Stimulated activated CD8-positive, alpha-beta memory T cell treated with anti-CD3 and anti-CD28 coated beads, Interleukin-4, amount 100 ng/mL, for 1 hour (primary cell): ENCODE measurements at places on chromosomes 5 and 9.

- no peak for DNase-seq
Observed at GRCh38 chr9:108282872-108283271, 572.9 kb downstream of the ACTL7B start.

DNA sequence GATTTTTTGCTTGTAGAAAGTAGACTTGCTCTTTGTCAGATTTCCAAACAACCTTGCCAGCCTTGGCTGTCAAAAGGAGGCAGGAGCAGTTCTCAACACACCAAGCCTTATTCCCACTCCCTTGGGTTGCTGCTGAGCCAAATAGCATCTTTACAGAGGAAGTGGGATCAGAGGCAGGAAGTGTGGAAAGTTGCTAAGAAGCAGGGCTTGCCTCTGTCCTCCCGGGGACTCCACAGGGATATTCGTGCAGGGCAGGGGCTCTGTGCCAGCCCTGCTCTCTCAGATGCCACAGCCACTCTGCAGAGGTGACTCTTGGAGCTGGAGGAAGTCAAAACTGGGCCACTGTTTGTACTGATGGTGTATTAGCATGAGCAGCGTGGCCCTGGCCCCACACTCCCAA lies 24.3 kb downstream of the PTPDC1 start:
- DNase-seq = no peak

GRCh38 chr5:32127711-32128110 lies 46.4 kb downstream of the GOLPH3 start:
- DNase-seq = no peak

- DNase-seq = no peak
Observed at GRCh38 chr5:149271716-149272563, at the start of gene AFAP1L1. TSS of gene AFAP1L1 (plus strand) at chr5:149271859. CDS start at chr5:149271969, 110 bp downstream.

DNA sequence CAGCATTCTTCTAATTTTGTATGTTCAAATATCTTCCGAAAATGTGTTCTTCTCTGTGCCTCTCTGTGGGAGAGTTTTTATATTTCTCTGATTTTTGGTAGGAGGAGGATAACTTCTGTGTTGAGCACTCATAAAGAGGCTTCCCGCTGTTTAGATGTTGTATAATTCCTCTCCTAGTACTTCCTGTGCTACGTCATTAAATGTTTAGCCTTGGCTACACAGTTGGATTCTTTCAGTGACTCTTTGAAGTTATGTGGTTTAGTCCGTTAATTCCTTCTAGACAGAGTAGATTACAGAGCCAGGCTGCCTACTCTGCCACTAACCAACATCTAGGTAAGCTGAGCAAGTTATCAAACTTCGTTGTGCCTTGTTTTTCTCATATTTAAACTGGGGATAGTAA lies 302.6 kb downstream of the OSTF1 start:
- DNase-seq = no peak

DNA sequence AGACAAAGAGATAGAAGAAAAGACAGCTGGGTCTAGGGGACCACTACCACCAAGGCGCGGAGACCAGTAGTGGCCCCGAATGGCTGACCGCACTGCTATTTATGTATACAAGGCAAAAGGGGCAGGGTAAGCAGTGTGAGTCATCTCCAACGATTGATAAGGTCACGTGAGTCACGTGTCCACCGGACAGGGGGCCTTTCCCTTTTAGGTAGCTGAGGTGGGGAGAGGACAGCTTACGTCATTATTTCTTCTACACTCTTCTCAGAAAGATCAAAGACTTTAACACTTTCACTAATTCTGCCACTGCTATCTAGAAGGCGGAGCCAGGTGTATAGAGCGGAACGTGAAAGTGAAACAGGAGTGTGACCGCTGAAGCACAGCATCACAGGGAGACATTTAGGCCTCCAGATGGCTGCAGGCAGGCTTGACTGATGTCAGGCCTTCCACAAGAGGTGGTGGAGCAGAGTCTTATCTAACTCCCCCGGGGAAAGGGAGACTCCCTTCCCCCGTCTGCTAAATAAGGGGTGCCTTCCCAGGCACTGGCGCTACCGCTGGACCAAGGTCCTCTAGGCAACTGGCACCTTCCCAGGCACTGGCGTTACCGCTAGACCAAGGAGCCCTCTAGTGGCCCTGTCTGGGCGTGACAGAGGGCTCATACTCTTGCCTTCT lies 6.1 kb upstream of the PRR16 start:
- no peak for DNase-seq

GRCh38 chr9:112434487-112434886 lies 52.1 kb upstream of the KIAA1958 start:
- no peak for DNase-seq

DNA sequence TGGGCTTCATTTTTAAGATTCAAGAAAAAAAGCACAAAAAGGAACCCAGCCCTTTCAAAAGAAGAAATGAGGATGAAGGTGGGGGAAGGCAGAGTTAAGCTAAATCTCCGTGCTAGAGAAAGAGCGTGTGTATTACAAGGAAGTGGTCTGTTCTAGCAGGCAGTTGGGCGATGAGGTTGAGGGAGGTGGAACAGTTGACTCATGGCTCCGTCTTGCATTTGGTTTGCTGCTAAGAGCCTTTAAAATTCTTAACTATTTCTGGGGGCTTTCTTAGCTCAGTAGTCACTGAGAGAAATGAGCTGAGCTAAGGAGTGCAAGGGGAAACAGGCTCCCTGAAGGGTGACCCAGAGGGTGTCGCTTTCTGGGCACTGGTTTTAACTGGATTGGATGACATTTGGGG lies 117.4 kb downstream of the GCNT1 start:
- DNase-seq = peak; percentile 41

DNA sequence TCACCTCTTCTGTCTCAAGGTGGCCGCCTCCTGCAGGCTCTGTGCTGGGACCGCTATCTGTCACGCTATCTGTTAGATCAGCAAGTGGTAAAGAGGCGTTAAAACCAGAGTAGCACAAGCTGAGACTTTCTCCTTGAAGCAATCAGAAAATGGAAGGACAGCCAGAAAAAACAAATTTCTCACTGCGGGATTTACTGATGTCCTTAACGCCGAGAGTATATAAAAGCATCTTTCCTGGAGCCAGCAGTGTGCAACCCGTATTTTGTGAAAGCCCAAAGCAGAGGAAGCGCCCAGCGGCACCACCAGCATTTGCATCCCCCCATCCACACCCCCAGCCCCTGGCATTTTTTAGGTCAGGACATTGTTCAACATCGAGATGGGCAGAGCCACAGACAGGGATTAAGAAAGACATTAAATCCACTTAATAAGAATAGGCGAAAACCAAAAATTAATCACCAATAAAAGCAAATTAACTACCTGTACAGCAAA lies 48.6 kb downstream of the DUSP1 start:
- DNase-seq = peak; percentile 13

GRCh38 chr5:139660923-139661814 lies 13.0 kb downstream of the CXXC5 start:
- DNase-seq = no peak

DNA sequence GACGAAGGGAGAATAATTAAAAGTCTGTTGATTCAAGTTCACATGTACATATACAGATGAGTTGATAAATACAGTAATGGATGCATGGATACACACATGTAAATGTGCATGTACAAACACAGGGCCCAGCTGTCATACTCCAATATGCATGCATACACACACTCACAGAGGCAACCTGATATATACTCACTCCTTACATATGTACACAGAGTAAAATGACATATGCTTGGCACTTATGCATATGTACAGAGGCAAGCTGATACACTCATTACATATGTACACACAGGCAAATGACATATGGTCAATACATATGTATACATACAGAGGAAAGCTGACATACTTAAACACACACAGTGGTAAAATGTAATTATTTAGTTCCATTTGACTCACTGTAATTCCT lies 7.2 kb upstream of the TMEFF1 start:
- no peak for DNase-seq

GRCh38 chr9:129483415-129484351 lies 137.2 kb downstream of the C9orf50 start:
- DNase-seq = no peak

DNA sequence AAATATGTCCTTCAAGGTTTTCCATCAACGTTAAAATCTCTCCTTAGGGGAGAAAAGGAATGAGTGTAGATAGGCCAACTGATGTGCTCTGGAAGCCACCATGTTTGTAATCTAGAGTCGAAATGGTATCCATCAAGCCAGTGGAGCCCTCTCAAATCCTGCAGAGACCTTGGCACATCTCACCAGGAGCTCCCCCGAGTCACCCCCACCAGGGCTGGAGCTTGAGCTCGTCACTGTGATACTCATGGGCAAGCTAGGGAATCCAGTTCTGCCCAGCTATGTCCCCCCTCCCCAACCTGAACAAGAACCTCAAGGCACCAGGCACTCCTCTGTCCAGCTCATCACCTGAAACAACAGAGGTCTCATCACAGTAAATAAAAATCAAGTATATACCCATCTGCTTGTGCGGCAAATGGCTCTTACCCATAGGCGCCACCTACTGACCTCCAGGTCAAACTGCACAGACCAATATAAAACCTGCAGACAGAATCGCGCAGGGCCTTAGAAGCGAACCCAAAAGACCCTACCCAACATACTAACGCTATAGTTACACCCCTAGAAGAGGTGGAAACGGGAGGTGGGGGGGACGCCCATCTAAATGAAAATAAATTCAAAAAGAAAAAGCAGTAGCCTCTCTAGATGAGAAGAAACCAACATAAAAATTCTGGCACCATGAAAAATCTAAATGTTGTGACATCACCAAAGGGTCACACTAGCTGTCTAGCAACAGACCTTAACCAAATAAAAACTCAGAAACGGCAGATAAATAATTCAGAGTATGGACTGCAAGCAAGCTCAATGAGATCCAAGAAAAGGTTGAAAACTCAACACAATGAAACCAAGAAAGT lies 75.0 kb downstream of the TTC39B start:
- DNase-seq = no peak

GRCh38 chr9:109088221-109088620 lies 31.5 kb downstream of the TMEM245 start:
- no peak for DNase-seq

DNA sequence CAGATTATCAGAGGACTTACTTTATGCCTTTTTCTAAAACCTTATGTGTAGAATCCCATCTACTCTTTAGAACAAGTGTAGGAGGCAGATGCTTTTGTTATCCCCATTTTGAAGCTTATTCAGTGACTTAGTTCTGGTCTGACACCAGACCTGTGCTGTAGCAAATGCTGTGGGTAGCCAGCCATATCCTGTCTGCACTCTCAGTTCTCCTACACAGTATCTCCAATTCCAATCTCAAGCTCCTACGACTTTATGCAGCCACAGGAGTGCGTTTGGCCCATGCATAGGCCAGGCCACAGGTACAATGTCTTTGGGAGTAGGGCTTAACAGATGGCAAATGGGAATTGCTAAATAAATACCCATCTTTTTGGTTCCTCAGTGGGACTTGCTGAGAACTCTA lies 292.6 kb downstream of the MCTP1 start:
- DNase-seq = no peak

GRCh38 chr5:152546493-152546892 lies 141.4 kb upstream of the NMUR2 start:
- no peak for DNase-seq

GRCh38 chr5:57695179-57695578 lies 212.6 kb upstream of the ACTBL2 start:
- no peak for DNase-seq

- DNase-seq = no peak
Observed at GRCh38 chr5:34012791-34013190, 4.9 kb upstream of the AMACR start.

GRCh38 chr9:96343515-96344360 lies 39.8 kb downstream of the SLC35D2 start:
- DNase-seq = no peak

DNA sequence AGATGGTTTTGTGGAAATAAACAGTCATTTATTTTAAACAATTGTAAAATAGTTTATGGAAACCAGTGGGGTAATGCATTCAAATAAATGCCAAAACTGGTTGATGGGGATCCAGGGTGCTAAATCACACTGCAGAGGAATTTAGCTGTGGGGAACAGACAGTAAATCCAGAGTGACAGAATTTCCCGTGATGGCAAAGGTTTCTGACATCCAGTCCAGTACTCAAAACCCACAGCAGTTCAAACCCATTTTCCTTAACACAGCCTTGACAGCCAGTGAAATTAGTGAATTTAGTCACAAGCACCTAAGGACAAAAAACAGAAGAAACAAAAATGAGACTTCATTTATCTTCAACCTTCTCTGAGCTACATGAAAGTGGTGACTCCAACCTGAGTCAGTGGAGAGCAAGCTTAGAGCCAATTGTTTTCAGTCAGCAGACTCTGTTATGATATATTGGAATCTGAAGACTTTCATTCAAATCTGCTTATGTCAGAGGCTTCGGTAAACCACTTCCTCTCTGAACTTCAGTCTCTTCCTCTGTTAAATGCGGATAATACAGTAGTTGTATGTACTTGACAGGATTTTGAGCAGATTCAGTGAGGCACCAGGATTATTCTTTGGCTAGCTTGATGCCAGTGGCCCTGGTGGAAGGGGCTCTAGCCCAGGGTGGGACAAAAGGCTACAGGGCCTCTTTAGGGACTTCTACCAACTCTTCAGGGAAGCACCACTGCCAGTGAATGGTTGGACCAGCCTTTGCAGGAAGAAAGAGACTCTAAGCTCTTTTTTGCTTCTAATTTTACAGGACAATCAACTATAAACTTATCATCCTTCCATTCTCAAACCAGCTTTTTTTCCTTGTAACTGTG lies 185.3 kb downstream of the MAPKAP1 start:
- DNase-seq = no peak

GRCh38 chr9:86763791-86764190 lies 183.5 kb downstream of the GAS1 start:
- no peak for DNase-seq

DNA sequence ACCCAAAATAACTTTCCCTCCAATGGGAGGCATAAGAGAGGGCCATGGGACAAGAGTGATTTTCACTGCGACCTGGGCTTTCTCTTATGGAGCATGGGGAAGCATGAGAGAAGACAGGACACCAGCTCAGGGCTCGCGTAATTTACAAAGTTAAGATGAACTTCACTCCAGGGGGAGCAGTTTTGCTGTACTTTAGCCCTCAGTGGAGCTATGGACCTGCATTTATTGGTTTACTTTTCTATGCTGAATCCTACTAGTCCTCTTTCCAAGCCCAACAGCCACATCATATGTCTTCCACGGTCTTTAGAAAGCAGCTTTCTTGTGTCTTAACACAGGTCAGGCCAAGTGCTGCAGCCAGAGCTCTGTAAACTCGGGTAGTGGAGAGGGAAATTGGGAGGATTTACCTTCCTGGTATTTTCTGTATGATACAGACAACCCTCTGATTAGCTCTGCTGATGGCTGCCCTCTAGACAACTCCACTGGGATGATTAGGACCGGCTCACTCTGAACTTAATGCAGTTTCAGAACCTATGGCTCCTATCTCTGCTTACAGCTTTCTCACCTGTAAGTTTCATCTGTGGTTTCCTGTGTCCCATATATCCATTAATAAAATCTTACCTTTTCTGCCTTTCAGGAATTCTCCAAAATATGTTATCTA lies 581.0 kb upstream of the RORB start:
- DNase-seq = no peak

- no peak for DNase-seq
Observed at GRCh38 chr9:109908459-109909390, 128.7 kb downstream of the PALM2AKAP2 start.

GRCh38 chr5:82358457-82358856 lies 80.3 kb upstream of the RPS23 start:
- no peak for DNase-seq
